ENCODE measurements at places on chromosomes 5 and 9. TPM values are rescaled to one million over a fixed set of nuclear protein-coding genes. Genes with fewer than 3 reads are reported as not detected.

The ZFP2 gene
- 14.5 TPM for total RNA-seq

The DELE1 gene
- 86.5 TPM for total RNA-seq

GRCh38 chr9:126681336-126681735, 67.6 kb downstream of the LMX1B start:
- no peak for DNase-seq

The LMAN2 gene
- 116 TPM for total RNA-seq

DNA sequence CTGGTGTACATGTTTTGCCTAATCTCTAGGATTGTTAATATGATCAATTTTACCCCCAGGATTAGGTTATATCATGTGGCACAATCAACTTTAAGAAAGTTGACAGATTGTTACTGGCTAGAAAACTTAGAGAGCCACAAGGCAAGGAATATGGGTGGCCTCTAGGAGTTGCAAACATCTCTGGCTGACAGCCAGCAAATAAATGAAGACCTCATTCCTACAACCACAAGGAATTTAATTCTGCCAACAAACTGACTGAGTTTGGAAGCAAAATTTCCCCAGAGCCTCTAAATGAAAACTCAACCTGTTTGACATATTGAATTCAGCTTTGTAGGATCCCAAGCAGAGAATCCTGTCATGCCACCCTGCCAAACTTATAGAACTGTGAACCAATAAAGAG, 196.4 kb upstream of the PTGER4 start:
- no peak for DNase-seq

DNA sequence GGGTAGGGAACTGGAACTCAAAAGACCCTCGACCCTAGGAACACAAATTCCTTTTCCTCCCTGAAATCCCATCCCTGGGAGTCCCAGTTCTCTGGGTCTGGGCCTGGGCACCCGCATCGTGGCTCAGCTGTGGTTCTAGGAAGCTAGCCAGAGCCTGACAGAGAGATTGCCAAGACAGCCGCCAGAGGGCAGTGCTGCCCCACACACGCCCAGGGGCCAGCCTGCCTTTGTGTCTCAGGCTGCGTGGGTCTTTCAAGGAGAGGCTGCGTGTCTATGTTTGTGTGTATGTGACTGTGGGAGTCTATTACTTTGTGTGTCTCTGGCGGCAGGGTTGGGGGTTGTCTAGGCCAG, 32.0 kb upstream of the TTLL11 start:
- peak; percentile 84 for DNase-seq

DNA sequence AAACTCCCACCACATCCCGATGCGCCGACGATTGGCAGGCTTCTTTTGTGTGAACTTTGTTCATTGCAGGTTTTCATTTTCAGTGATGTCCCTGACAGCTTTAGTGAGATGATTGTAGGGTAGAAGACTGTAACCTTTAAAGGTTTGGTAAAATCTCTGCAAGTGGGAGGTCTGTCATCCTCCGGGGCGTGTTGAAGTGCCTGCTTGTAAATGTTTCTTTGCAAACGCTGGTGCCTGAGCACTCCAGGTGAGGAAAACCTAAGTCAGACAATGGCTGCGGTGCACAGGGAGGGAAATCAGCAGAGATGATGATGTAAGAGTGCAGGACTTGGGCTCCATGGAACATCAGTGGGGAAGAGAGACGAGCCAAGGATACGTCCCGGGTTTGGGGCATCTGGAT, 228.1 kb downstream of the DRD1 start:
- DNase-seq: no peak

GRCh38 chr5:163360656-163361055, 76.7 kb upstream of the CCNG1 start:
- no peak for DNase-seq

GRCh38 chr5:62902126-62902525, 323.5 kb downstream of the LRRC70 start:
- no peak for DNase-seq

GRCh38 chr5:87850843-87851242, 417.8 kb downstream of the TMEM161B start:
- DNase-seq: no peak

All from neural progenitor cell (in vitro differentiated cells).